ENCODE measurements at places on chromosomes 6 and 20.

- DNase-seq: no peak
These were observed 28.5 kb downstream of the MYH7B start for GRCh38 chr20:34983995-34984735.

DNA sequence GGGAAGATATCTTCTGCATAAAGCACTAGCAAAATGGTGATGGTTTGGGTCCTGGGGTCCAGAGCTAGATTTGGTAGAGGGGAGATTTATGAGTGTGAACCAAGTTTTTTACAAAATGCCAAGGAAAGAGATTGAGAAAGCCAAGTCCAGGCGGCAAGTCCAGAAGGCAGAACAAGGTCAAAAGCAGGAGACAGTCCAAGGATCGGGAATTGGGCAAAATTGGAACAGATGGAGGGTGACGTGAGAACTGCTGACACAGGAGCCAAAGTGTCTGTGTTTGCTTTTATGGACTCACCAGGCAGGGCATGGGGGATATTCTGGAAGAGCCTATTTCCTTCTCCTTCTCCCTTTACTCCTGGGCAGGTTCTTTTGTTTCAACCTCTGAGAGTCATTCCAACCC lies 4.1 kb downstream of the NHLRC1 start:
- no peak for DNase-seq

DNA sequence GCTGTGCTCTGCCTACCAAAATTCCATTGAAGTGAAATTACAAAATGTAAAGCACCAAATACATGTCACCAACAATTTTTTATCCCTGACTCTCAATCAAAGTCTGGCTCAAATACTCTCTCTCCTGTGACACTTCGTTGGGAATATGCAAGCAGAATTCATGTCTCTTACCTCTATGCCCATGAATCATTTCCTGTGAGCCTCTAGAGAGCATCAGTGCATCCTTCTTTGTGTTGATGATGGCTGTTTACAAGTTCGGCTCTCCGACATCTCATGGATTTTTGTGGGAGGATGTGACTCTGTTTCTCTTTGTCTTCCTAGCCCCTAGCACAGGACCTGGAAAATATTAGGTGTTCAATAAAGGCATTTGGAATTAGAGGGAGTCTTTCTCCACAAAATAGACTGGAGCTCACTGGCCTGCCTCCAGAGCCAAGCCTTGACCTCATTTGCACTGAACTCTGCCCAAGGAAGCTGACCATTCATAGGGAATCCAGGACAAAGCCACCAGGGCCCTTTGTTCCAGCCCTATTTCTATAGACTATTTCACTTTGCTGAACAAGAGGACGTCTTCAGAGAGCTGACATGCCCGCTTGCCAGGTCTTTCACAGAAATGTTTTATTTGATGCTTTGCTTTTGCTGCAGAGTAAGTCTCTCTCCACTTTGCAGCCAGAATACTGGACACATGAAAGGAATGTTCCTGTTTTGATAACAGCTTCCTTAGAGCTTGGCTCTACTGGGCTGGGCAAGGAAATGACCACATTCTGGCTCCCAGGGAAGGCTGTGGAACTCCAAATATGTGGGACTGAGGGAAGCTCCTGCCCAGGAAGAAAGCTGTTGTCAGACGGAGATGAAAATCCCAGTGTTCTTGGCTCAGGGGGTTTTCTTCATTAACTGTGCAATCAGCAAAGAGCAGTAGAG lies 194.5 kb upstream of the CDYL start:
- DNase-seq: no peak

DNA sequence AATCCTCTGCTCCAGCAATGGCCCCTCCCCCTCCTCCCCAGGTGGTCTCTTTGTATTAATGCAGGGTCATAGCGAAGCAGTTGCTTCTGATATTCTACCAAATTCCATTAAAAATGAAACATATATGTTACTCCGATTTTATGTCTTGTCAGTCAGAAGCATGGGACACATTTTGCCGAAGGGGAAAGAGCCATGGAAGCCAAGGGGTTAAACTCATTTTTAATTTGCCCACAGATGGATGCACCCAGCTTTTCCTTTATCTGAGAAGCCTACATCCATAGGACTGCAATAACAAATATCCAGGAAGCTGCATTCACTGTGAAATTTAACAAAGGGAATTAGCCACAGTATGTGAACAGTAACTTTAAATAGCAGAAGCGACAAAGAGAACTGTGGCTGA lies 688.2 kb downstream of the QKI start:
- DNase-seq: no peak

- no peak for DNase-seq
These were observed 1011.2 kb upstream of the CITED2 start for GRCh38 chr6:140385679-140386078.

GRCh38 chr6:125714441-125715090 lies 34.9 kb upstream of the HEY2 start:
- no peak for DNase-seq

DNA sequence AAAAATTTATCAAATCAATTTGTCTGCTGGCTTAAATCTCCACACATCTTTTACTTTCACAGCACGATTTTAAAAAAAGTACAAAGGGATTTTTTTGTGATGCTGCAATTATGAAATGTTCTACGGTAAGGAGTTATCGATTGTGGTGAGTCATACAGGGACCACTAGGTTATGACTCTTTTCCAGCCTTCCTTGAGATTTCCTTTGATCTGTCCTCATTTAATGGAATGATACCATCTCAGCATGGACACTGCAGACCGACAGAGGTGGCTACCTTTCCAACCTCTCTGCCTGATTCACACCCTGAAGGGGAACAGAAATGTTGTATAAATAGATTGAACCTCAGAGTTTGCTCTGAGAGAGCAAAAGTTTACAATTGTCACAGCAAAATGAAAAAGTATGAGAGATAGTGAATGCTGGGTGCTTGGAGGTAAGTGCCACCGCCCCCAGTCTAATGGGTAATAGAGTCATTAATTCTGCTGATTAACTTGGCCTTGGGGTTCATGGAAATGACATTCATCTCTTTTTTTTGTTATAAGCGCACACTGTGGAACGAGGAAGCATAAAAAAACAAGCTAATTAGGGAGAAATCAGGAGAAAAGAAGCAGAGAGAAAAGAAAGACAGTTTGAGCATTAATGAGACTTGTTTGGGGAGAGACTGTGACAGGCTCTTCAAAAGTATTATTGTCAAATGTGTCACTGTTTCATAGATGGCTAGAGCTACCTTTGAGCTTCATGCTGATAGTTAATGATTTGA lies 306.0 kb downstream of the RNF144B start:
- no peak for DNase-seq

- no peak for DNase-seq
These were observed 103.8 kb downstream of the TMEM242 start for GRCh38 chr6:157219201-157220200.

- no peak for DNase-seq
These were observed 528.9 kb downstream of the MAFB start for GRCh38 chr20:40160097-40160550.

DNA sequence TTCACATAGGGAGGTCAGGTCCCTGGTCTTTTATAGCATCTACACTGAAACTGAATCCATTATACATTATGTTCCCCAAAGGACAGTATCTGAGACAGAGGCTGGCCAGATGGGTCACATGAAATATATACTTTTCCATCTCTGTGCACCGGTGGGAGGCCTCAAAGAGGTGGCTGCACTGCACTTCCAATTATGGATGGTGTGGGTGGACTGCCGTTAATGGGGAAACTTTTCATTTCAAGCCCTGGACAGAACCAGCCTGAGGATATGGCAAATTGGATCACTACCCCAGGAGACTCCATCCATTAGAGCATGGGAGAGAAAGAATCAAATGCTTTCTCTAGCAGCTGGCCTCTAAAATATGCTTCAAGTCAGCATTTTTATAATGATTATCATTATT lies 280.5 kb upstream of the OPRM1 start:
- DNase-seq: no peak

DNA sequence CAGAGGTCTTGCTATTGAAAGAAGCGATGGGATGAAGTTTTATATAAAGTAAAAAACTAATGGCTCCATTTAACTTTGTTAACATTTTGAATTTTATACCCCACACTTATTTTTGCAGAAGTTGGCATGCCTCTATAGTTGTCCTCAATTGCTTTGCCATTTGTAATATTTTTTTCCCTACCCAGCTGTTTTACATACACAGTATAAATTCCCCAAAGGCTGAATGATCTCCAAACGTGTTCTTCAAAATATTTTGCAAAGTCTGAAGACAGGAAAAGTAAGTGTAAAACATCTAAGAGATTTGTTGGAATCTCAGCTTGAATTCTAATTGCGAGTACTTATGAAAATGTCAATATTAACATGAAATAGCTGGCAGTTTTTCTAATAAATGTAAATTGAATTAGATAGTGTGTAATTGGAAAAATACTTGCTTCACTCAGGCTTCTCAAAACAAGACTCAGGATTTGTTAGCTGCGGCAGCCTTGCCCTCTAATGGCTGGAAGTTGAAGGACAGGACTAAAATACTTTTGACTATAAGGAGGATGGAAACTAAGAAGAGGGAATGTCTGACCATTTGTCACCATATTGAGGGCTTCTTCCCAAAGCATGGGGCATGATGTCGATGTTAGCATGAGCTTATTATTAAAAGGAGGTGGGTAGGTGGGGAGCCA lies 226.8 kb downstream of the UST start:
- no peak for DNase-seq

- no peak for DNase-seq
These were observed 84.6 kb downstream of the KIF16B start for GRCh38 chr20:16488616-16489015.

DNA sequence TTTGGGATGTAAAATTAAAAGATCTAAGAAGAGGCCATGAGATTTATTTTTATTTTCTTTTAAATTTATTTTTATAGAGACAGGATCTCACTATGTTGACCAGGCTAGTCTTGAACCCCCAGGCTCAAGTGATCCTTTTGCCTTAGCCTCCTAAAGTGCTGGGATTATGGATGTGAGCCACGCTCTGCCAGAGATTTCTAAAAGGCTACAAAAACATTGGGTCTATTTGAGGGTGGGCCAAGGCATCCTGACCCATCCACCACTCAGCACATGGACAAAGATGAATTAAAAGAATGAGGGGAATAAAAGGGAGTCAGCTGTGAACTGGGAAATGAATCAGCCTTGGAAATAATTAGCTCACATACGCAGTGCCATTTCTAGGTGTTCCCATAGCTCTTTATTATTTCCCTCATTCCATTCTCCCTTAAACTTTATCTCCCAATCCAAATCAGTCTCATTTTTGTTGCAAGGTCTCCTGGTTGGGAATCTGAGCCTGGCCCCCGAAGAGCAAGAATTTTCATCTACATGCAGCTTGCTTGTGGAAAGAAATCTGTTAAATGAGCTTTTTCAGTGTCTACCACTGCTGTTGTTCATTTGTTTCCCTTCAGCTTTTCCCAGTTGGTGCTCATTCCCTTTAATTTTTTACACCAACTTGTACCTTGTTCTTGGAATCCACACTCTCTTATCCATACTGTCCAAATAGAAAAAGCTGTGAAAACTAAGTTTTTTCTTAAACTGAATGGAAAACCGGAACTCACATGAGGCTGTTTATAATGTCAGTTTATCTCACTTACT lies 66.9 kb downstream of the MKKS start:
- no peak for DNase-seq
